Breast epithelium (tissue), 4 donors: ENCODE measurements at places on chromosomes 16 and 17. TPM values are rescaled to one million over a fixed set of nuclear protein-coding genes. Genes with fewer than 3 reads are reported as not detected.
A peak's percentile ranks its signal among the peaks of the same experiment; 100 is the strongest.

RNF222 gene
- not detected for total RNA-seq

DNA sequence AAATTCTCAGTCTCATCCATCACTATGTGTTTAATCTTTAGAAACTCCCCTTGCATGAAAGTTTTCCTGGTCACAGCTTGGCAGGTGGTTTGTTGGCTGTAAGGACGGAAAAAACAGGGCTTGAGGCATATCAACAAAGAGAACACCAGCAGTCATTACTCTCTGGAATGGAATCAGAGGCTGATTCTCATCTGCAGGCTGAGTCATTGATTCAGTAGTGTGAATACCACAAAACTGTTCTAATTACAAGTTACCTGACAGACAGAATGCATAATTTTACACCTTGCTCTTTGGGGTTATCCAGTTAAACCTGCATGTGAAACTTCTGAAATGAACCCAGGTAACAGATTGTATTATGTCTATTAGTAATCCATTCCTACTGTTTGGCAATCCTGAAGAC, 11.5 kb upstream of the SLFN12L start:
- no peaks in the 10 kb centered on the region for H3K4me1 ChIP-seq
- DNase-seq: no peak
- H3K4me3 ChIP-seq: no peak overlapping the region
- no peaks in the 10 kb centered on the region for H3K36me3 ChIP-seq
- H3K27me3 ChIP-seq: no peaks in the 10 kb centered on the region

GRCh38 chr17:227078-227945, 45.9 kb upstream of the DOC2B start:
- H3K4me3 ChIP-seq: no peak overlapping the region
- no peaks in the 10 kb centered on the region for H3K27me3 ChIP-seq
- no peaks in the 10 kb centered on the region for H3K36me3 ChIP-seq
- no peak for DNase-seq
- H3K4me1 ChIP-seq: no peaks in the 10 kb centered on the region

DNA sequence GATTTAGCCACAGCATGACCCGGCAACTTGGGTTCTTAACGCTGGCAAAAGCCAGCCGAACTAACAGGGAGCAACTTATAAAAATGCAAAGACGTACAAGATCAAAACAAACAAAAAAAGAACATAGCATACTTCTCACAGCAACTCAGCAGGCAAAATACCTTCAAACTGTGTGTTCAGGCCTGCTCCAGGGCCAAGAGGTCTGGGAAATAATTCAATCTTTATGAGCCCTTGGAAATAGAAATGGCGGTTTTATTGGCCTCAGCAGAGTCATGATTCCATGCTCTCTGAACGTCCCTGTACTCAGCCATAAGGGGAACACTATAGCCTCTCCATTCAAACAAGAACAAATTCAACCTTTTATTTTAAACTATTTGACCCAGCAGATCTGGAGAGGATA, 101.3 kb upstream of the C17orf78 start:
- H3K36me3 ChIP-seq: no peaks in the 10 kb centered on the region
- no peak for DNase-seq
- H3K27ac ChIP-seq: no peak overlapping the region
- H3K4me3 ChIP-seq: no peak overlapping the region

CDC42EP4 gene
- 112 TPM for total RNA-seq

DNA sequence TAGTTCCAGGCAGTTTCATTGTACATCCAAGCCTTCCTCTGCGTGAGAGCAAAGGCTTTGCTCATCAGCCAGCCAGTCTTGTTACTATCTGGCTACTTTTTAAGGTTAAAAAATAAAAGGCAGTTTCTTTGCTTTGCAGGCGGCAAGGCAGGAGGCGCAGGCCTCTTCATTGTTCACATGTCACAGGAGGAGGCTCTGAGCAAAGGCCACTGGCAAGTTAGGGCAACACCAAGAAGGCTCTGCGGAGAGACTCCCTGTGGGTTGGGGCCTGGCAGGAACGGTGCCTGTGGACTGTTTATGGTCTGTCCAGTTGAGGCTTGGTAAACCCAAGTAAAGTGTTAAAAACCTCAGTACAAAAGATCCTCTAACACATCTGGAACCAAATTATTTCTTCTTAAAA, 3.9 kb upstream of the NT5C start:
- DNase-seq: no peak
- H3K4me1 ChIP-seq: no peaks in the 10 kb centered on the region
- H3K27ac ChIP-seq: no peak overlapping the region
- no peaks in the 10 kb centered on the region for H3K36me3 ChIP-seq
- H3K4me3 ChIP-seq: no peak overlapping the region

DNA sequence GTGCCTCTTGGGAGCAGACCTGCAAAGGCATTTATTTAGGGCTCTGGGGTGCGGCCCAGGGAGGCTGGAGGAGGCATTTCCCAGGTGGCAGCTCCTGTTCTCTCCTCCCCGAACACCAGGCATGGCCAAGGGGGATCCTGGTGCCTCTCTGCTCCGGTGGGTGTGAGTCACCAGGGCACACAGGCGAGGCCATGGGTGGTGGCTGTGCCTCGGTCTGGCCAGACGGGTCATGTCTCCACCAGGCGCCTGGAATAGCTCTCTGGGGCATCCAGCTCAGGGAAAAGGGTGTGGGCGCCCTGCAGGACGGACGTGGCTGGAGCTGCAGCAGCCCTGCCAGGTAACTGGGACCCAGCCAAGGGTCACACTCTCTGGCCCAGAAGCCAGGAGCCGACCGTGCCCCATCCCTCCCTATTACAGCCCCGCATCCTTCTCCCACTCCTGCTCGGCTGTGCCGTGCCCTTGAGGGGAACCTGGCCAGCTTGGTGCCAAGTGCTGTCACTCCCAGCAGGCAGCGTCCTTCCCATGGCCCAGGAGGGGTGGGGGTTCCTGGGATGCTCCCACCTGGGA, 25.8 kb downstream of the SOX8 start:
- H3K4me1 ChIP-seq: no peaks in the 10 kb centered on the region
- H3K27me3 ChIP-seq: peaks cover 3% of the 10 kb centered on the region
- DNase-seq: no peak
- no peak overlapping the region for H3K4me3 ChIP-seq

DNA sequence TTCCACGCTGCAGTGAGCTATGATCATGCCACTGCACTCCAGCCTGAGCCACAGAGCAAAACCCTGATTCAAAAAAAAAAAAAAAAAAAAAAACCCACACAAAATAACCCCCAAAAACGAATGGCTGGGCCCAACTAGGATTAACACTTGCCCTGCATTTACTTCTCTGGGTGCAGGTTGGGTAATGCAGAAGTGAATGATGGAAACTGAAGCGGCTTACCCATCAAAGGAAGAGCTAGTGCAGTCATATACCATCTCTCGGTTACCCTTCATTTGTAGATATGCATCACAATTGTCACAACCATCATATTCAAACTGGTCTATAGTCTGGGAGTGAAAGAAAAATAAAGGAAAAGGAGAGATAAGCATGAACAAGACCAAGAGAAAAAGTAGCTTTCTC, 819 bp downstream of the SUPT4H1 start:
- peak overlapping the region; percentile 94 for H3K27ac ChIP-seq
- no peaks in the 10 kb centered on the region for H3K27me3 ChIP-seq
- H3K4me1 ChIP-seq: peaks cover 6% of the 10 kb centered on the region
- H3K36me3 ChIP-seq: peaks cover 5% of the 10 kb centered on the region
- peak overlapping the region; percentile 89 for H3K4me3 ChIP-seq
- no peak for DNase-seq

CDH16 gene
- not detected for total RNA-seq

DNA sequence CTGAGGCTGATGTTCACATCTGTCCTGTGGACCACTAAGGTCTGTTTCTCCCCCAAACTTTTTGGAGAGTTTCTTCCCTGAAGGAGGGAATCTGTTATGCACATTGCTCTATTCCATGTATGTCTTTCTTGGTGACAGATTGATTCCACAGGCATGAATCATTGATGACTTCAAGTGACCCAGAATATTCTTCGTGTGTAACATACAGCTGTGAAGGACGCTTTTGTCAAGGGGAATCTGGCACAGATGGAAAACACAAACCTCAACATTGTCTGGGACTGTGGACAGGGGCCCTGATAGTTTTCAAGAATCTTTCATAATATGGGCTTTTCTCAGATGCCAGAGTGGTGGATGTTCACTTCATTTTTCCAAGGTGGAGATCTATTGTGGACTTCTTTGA, 223.1 kb upstream of the MAF start:
- H3K4me3 ChIP-seq: no peak overlapping the region
- H3K36me3 ChIP-seq: no peaks in the 10 kb centered on the region
- no peak overlapping the region for H3K27ac ChIP-seq
- H3K4me1 ChIP-seq: no peaks in the 10 kb centered on the region
- no peak for DNase-seq

- no peaks in the 10 kb centered on the region for H3K27me3 ChIP-seq
- H3K27ac ChIP-seq: peak overlapping the region; percentile 79
- no peak for DNase-seq
- peak overlapping the region; percentile 59 for H3K4me3 ChIP-seq
- peaks cover 4% of the 10 kb centered on the region for H3K4me1 ChIP-seq
- no peaks in the 10 kb centered on the region for H3K36me3 ChIP-seq
Observed at GRCh38 chr16:30903002-30903401, 6.6 kb downstream of the CTF1 start.

GRCh38 chr17:48483004-48483403, 47.8 kb downstream of the HOXB1 start:
- no peak for DNase-seq
- no peaks in the 10 kb centered on the region for H3K27me3 ChIP-seq
- no peak overlapping the region for H3K4me3 ChIP-seq
- peak overlapping the region; percentile 19 for H3K27ac ChIP-seq

- no peaks in the 10 kb centered on the region for H3K36me3 ChIP-seq
- no peak overlapping the region for H3K4me3 ChIP-seq
- H3K4me1 ChIP-seq: no peaks in the 10 kb centered on the region
- H3K27me3 ChIP-seq: no peaks in the 10 kb centered on the region
- H3K27ac ChIP-seq: peak overlapping the region; percentile 86
- DNase-seq: no peak
Observed at GRCh38 chr17:41583137-41584127, 3.3 kb downstream of the KRT14 start.

- DNase-seq: no peak
- H3K27me3 ChIP-seq: no peaks in the 10 kb centered on the region
- H3K36me3 ChIP-seq: no peaks in the 10 kb centered on the region
Observed at GRCh38 chr16:54164789-54165173, 121.8 kb downstream of the IRX3 start.

MYH13 gene
- not detected for total RNA-seq

DNA sequence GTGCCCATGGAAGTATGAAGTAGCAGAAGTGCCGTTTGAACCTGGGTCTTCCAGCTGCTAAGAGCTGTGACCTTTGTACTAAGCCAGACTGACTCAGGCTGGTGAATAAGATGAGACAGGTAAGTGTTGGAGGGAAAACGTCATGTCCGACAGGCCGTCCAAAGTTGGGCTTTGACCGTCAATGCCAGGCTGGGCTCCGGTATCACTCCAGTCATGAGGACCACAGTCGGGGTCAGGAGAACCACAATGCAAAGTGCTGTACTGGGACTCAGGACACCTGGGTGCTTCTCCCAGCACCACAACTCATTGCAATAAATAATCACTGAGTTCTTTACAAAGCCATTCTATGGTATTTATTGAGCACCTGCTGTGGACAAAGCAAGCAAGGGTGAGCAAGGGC, 268.6 kb downstream of the HAPSTR1 start:
- no peaks in the 10 kb centered on the region for H3K27me3 ChIP-seq
- H3K27ac ChIP-seq: no peak overlapping the region
- no peaks in the 10 kb centered on the region for H3K4me1 ChIP-seq
- H3K4me3 ChIP-seq: no peak overlapping the region

GRCh38 chr17:46722662-46723285, 95.7 kb downstream of the WNT3 start:
- no peaks in the 10 kb centered on the region for H3K27me3 ChIP-seq
- no peak overlapping the region for H3K4me3 ChIP-seq
- no peak overlapping the region for H3K27ac ChIP-seq
- H3K4me1 ChIP-seq: no peaks in the 10 kb centered on the region
- no peaks in the 10 kb centered on the region for H3K36me3 ChIP-seq
- DNase-seq: no peak
